NCI-H460 (cell line): ENCODE measurements at places on chromosomes 6 and 20. TPM values are rescaled to one million over a fixed set of nuclear protein-coding genes. Genes with fewer than 3 reads are reported as not detected.
A peak's percentile ranks its signal among the peaks of the same experiment; 100 is the strongest.

DNA sequence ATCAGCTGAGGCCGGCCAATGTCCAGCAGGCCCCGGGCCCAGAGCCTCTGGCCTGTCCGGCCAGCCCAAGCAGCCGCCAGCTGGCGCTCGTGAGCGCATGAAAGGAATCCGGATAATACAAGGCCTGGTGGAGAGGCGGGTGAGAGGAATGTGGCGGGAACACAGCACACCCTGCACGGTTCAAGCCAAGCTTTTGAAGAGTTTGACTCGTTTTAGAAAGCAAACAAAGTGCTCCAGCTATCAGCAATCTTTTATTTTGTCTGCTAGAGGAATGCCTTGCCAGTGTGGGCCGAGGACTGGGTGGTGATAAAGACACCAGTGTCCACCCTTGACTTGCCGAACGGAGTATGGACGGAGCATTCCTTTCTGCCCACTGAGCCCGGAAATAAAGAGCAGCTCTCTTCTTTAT lies 9.3 kb upstream of the NEDD9 start:
- DNase-seq = no peak

DNA sequence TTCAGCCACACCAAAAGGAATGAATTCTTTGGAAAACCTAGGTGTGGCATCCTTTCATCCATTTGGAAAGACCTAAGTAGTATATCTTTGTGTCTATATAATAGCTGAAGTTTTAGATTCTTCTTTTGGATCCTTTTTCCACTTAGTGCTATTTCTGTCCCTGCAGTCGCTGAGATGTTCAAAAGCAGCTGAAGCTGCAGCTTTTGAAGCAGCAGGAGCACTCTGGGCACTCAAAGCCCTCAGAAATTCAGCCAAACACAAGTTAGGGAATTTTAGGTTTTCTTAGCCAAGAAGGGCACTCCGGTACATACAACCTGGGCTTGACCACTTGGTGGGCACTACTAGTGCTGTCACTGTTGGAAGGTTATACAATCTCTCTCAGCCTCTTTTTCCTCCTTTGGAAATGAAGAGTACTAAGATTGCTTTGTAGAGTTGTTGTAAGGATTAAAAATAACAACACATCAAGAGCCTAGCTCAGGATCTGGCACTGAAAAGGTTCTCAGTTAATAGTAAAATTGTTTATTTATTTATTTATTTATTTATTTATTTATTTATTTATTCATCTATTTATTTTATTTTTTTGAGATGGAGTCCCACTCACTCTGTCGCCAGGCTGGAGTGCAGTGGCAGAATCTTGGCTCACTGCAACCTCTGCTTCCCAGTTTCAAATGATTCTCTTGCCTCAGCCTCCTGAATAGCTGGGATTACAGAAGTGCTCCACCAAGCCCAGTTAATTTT lies 71.9 kb upstream of the SLC22A16 start:
- no peak for DNase-seq

DNA sequence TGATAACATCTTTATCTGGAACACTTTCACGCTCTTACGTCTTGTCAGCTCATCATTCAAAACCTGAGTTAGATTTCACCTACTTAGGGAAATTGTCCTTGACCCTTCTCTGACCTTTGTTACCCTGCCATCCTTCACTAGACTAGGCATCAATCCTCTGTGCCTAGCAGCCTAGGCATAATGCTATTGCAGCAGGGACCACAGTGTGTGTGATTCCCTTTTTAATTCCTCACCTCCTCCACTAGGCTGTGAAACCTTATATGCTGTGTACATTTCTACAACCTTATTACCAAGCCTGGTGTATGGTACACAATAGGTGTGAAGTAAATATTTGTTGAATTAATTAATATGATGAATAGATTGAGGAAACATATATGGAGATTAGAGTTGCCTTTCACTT lies 66.7 kb upstream of the DEFB112 start:
- no peak for DNase-seq

- DNase-seq = no peak
Observed at GRCh38 chr6:13987400-13987865, 62.7 kb downstream of the RNF182 start.

DNA sequence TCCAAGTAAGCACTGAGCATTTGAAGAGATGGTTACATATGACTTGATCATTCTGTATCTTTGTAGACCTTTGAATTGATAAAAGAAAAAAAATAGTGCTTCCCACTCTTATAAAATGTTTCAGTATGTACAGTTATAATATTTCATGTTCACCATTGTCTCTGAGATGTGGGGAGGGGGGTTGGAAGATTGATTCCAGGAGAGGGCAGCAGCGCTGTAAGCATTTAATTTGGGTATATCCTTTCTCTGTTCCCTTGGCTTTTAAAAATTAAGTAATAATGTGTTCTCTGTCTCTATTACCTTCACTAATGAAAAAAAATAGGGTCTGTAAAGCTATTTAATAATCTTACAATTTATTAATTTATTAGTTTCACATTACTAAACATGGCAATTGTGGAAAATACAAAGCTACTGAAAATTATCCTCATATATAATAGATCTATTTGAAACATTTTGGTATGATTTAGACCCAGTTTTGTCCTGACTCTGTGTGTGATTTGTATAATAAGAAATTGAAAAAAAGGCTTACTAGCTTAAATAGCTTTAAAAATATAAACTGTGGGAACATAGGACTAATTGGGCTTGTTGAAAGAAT lies 341.2 kb downstream of the CDKAL1 start:
- no peak for DNase-seq

GRCh38 chr20:54389596-54390280 lies 85.7 kb upstream of the DOK5 start:
- DNase-seq = no peak

GRCh38 chr6:26537160-26537845 lies 863 bp upstream of the HMGN4 start:
- peak; percentile 92 for DNase-seq

- DNase-seq = no peak
Observed at GRCh38 chr6:53326372-53327016, 22.3 kb downstream of the ELOVL5 start.

Gene CDH4
- total RNA-seq = 0.14 TPM in 1 of 2 replicates, not detected in the other

Gene ZNF311
- 0.20 and 0.32 TPM in 2 replicates for total RNA-seq
